ENCODE measurements at places on chromosomes 6 and 20.

- DNase-seq = no peak
These were observed 418.6 kb downstream of the CDKAL1 start for GRCh38 chr6:20952699-20953474.

- no peak for DNase-seq
These were observed 6.2 kb downstream of the CSE1L start for GRCh38 chr20:49052334-49052733.

- DNase-seq = no peak
These were observed 61.6 kb downstream of the SNAP25 start for GRCh38 chr20:10280018-10280908.

DNA sequence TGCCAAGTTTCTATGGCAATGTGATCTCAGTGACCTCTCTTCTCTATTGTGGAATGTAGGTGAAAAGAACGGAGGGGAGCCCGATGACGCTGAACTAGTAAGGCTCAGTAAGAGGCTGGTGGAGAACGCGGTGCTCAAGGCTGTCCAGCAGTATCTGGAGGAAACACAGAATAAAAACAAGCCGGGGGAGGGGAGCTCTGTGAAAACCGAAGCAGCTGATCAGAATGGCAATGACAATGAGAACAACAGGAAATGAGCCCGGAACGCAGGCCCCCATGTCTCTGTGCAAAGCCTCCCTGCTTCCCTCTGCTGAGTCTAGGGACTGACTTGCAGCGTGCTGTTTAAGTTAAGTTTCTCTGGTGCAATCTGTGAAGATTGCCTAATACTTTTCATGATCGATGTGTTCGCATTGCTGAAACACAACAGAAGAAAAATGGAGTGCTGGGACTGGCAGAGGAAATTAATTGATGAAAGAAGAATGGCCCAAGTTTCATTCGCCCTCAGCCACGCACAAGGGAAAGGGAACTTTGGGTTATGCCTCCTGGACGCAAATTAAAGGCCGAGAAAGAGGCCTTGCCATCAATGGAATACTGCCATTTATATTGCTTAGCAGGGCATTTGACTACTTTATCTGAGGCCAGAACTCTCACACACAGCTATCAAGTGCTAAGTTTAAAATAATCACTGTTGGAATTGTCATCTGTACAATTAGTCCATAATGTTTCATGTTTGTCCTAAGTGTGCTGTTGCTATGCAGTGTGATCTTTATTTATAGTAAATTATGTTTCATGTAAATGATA lies 146.4 kb downstream of the AKAP7 start:
- DNase-seq = peak; percentile 40

GRCh38 chr6:55281215-55281614 lies 46.1 kb upstream of the GFRAL start:
- DNase-seq = no peak

GRCh38 chr6:9405825-9406224 lies 970.5 kb upstream of the SLC35B3 start:
- DNase-seq = no peak

- no peak for DNase-seq
These were observed 238.2 kb upstream of the NOX3 start for GRCh38 chr6:155693573-155694418.

- DNase-seq = no peak
These were observed 215.6 kb upstream of the HEY2 start for GRCh38 chr6:125533710-125534397.

- DNase-seq = no peak
These were observed 31.8 kb downstream of the SNX14 start for GRCh38 chr6:85561750-85562357.

GRCh38 chr6:12296604-12297003 lies 6.4 kb downstream of the EDN1 start:
- DNase-seq = no peak

DNA sequence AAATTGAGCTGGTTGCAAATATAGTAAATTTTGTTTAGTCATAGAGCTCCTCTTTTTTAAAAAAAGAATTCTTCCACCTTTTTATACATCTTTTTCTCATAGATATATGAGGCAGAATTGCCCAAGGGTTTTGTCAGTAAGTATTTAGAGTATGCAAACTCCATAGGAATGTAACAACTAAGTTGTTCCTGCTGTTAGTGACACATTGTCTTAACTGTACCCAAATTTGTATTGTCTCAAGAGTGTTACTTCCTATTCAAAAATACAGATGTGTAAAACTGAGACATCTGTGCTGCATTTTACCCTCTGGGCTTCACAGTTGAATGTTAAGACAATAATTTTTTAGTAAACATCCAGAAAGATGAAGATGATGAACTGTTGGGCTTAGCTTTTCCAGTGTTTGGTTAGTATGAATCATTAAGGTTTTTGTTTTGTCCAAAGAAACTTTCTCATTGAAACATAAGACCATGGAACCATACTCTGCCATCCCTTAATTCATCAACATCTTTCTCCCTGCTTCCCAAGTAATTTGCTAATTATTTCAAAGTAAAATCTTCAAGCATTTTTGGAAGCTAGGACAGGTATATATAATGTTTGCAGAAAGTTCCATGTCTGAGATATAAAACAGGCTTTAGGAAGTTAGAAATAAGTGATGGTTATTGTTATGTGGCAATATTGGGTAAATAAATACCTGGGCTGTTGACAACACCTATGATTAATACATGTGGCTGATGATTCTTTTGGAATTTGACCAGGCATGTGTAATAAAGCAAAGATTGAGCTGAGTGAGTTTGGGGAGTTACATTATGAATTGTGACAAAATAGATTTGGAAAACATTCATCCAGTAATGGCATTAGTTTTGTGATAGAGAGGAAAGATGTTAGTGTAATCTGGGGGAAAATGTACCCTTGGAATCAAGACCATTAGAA lies 11.2 kb downstream of the OGFRL1 start:
- DNase-seq = no peak

DNA sequence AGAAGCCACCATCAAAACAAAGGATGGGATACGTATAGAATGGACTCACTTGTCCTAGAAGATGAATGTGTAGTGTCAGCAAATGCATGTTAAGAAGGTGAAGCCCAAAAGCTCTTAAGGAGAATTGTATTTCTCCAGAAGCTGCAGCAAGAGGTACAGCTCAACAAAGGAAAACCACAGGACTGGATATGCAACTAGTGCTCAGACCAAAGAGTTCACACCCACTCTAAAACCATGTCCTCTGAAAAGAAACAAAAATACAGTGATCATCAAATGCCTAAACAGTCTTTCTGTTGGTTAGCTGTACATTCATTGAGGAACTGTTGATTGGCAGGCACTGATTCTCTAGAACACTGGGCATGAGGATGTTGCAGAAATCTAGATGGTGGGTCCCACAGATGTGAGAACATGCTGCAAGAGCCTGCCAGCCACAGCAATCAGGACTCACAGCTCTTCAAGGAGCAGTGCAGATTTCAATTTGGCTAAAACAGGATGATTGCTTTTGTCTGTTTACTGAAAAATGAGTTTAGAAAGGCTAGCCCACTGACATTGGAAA lies 94.6 kb downstream of the COL9A1 start:
- no peak for DNase-seq

GRCh38 chr6:159633196-159633595 lies 59.8 kb downstream of the SOD2 start:
- DNase-seq = no peak

DNA sequence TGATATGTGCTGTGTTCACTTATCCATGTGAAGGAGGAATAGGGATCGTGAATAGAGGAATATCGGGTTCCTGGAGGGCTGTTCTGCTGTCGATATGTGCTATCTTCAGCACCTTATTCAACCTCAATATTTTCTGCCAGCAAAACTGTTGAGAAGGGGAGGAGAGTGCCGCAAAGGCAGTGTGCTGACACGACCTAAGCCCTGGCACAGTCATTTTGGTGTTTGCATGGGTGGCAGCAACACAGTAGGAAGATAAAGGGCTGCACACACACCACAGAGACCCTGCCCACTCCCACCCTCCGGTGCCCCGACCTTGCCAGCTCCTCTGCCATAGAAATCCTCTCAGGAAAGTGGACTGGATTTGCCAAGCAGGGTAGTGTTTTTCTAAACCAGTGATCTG lies 47.0 kb downstream of the ZDHHC14 start:
- DNase-seq = no peak

DNA sequence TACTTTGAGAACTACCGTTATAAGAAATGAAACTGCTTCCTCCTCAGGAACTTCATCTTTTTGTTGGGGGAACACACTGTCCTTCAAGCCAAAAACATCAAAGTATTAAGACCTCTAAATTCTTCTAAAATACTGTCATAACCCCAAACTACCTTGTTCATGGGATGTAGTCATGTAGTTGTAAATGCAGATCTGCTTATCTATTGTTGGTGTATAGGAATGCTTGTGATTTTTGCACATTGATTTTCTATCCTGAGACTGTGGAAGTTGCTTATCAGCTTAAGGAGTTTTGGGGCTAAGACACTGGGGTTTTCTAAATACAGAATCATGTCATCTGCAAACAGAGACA lies 282.9 kb upstream of the RUNX2 start:
- no peak for DNase-seq

- DNase-seq = no peak
These were observed 115.8 kb downstream of the FOXO3 start for GRCh38 chr6:108676555-108676954.

DNA sequence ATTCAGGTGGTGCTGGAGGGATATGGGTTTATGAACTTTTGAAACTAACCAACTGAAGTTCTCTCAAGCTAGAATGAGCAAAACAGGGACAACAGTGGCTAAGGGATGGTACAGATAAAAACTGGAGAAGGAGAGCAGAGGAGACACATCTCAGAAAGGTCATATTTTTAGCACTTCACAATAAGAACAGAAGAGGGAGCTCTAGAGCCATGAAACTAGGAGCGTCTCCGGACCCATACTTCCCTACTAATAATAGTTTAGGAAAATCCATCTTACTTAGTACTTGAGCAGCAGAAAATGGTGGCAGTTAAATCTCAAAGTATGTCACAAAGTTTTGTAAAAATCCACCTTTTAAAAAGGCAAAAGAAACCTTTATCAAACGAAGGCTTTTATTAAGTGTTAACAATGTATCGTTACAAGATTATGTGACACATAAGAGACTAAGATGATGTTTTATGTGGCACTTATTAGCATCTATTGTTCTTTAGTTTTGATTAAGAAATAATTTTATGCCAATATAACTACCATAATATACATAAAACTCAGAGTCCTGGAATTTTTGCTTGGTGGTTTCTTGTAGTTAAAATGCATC lies 278.6 kb downstream of the TBC1D32 start:
- DNase-seq = no peak

DNA sequence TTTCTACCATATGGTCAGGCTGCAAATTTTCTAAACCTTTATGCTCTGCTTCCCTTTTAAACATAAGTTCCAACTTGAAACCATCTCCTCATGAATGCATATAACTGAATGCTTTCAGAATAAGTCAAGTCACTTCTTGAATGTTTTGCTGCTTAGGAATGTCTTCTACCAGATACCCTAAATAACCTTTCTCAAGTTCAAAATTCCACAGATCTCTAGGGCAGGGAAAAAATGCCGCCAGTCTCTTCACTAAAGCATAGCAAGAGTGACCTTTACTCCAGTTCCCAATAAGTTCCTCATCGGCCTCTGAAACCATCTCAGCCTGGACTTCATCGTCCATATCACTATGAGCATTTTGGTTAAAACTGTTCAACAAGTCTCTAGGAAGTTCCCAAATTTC lies 1011.2 kb upstream of the CITED2 start:
- DNase-seq = no peak

- DNase-seq = no peak
These were observed 6.3 kb upstream of the GJA1 start for GRCh38 chr6:121428872-121429756.

GRCh38 chr20:25160467-25160866 lies 35.0 kb upstream of the ENTPD6 start:
- no peak for DNase-seq

DNA sequence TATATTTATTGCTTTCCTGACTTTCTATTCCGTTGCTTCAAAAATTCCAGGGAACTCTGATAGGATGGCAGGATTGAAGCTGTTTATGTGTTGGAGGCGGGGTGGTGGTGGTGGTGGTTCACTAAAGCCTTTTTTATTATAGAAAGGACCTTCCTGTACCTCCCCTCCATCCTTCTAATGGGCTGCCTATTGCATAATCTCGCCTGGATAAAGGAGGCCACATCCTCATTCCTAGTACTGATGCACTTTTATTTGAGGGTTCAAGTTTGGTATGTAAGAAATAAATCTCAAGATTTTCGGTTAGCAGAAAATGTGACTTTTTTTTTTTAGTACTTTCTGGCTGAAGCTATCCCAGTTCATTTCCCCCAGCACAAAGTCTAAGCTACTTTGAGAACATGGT lies 18.7 kb upstream of the CTAGE9 start:
- no peak for DNase-seq

DNA sequence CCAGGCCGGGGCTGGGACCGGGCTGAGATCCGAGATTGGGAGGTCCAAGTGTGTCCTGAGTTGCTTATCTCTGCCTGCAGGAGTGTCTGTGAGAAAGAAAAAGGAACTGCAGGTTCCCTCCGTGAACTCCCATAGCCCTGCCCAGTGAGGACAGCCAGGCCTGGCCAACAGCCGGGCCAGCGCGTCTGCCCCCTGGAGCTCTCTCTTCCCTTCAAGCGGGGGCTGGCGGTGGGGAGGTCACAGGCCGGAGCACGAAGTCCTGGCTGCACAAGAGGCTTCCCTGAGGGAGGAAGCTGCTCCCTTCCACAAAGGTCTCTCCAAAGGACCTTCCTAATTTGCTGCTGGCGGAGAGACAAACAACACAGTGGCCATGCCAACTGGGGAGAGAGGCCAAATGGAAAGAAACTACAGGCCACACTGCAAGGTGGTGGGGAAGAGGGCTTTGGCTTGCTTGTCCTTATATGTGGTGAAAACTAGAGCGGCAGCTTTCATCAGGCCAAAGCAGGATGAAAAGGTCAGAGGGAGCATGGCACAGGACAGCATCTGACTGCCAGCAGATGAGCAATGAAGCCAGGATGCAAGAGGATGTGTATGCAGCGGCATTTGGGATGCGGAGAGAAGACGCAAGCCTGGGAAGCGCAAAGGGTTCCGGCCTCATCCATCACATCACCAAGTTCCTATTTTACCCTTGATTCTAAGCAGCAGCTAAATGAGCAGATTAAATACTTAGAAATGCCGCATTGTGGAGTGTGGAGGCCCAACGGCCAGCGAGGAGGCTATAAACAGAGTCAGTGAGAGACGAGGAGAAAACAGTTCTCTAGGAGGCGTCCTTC lies 260.0 kb downstream of the ERMARD start:
- DNase-seq = no peak

GRCh38 chr6:26198722-26199056 lies 111.5 kb downstream of the HFE start:
- DNase-seq = no peak

- no peak for DNase-seq
These were observed 13.5 kb downstream of the THBS2 start for GRCh38 chr6:169240125-169240524.

DNA sequence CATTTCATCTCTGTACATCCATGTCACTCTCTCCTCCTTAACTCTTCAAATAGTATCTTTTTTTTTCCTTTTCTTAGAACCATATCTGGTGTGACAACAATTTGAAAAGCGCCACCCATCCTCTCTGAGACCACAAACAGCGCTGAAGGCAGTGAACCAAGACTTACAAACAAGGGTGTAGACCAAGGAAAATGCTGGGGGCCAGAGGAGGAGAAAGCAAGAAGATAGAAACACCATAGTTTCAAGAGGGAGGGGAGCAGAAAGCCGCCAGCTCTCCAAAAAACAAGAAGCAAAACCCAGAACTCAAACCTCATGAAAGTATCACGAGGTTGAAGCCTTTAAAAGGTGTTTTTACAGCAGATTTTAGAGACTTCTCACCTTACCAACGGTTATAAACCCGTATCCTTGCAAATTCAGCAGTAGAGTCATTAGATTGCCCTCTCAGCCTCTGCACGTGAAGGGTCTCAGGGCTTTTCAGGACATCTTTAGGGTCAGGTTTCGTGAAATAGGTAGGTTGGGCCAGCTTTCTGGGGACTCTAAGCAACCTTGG lies 13.3 kb upstream of the RIPOR2 start:
- no peak for DNase-seq

All from stimulated activated CD4-positive, alpha-beta T cell treated with anti-CD3 and anti-CD28 coated beads, TNF-alpha, amount 100 ng/mL, for 24 hours (primary cell).